ENCODE measurements at places on chromosomes 2 and 18.

DNA sequence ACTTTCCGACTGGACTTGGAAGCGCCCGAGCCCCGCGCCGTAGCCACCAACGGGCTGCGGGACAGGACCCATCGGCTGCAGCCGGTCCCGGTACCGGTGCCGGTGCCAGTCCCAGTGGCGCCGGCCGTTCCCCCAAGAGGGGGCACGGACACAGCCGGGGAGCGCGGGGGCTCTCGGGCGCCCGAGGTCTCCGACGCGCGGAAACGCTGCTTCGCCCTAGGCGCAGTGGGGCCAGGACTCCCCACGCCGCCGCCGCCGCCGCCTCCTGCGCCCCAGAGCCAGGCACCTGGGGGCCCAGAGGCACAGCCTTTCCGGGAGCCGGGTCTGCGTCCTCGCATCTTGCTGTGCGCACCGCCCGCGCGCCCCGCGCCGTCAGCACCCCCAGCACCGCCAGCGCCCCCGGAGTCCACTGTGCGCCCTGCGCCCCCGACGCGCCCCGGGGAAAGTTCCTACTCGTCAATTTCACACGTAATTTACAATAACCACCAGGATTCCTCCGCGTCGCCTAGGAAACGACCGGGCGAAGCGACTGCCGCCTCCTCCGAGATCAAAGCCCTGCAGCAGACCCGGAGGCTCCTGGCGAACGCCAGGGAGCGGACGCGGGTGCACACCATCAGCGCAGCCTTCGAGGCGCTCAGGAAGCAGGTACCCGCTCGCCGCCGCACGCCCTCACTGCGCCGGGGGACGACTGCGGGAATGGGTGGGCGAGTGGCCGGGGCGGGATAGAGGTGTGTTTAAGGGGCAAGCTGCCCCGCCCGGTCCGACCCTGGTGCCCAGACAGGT is 713 bp downstream of the ATOH8 start:
- DNase-seq = no peak

DNA sequence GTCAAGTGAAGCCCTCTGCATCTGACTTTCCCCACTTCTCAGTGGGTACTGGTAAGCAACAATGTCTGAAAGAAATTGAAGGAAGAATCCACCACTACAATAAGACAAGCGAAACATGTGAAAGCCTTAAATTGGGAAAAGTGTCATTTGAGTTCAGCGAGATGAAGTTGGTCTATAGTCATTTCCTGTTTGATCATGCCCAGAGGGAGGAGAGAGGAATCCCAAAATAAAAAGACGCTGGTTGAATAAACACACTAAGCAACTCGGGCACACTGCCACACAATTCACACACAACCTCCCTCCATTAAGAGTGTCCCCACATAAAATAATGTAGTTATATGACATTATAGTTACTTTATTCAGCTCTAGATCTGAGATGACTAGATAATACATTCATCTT is 166.1 kb downstream of the CBLN2 start:
- DNase-seq = no peak

DNA sequence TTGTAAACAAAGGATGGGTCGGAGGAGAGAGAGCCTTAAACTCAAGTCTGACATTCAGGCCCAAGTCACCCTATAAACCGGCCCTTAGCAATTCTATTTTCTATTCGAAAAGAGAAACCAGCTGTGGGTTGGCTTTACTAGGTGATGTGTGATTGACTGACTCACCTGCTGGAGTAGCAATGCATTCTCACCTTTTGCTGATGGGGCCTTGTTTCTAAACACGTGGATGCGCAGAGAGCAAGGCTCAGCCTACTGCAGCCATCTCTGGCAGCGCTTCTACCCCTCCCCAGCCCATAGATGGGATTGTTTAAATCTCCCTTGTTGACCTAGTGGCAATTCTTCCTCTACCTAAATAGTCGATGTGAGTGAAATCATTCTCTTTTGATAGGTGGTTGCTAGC is 138.5 kb downstream of the MEIS1 start:
- DNase-seq = no peak

- no peak for DNase-seq
Measured at GRCh38 chr2:211477537-211478275, 921.3 kb downstream of the CPS1 start.
